ENCODE measurements at places on chromosomes 1 and 21.

GRCh38 chr1:101364370-101365120 lies 127.7 kb downstream of the S1PR1 start:
- no peak for DNase-seq

DNA sequence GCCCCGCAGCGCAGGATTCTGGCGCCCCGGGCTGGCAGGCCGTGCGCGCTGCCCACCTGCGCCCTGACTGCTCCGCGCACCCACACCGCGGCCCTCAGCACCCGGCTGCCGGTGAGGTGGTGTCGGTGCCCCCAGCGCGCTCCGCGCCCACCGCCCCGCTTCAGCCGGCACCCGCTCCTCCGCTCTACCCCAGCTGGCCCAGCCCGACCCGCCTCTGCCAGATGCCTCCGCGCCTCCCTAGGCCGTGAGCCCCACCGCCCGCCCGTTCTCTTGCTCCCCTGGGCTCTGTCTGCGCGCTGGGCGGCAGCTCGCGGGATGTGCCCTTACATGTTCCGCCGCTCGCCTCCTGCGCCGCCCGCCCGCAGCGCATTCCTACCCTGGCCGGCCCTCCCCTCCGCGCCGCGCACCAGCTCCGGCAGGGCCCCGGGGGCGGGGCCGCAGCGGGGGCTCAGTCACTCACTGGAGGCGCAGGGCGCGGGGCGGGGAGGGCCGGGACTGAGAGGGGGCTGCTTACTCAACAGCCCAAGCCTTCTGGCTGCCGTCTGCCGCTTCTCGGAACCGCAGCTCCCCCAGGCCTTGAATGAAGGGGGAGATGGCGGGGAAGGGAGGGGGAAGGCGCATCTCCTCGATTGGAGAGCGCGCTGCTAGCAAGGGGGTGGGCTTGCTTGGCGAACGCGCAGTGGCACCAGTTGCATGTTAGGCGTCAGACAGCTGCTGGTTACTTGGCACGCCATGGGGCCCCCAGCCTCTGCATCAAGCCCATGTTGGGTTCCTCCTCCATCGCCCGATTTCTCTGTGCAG lies at the start of gene PHLDA3:
Gene PHLDA3 (minus strand): TSS at position 345 of the 801 bp plus-strand sequence. CDS start 402 bp downstream, outside the sequence.
- DNase-seq, result no peak

- no peak for DNase-seq
These were observed 90.6 kb upstream of the TNR start for GRCh38 chr1:175833951-175834350.

DNA sequence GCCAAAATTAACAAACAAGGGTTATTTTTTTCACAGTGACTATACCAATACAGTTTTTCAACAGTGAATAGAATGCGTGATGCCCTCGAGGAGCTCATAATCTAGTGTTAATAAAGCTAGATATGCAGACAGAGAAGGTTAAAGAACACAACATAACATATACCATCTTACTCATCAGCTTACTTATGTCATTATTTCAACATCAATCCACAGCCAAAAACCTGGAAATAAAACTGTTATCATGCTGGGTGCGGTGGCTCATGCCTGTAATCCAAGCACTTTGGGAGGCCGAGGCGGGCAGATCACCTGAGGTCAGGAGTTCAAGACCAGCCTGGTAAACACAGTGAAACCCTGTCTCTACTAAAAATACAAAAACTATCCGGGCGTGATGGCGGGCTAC lies 6.1 kb downstream of the STX6 start:
- DNase-seq, result no peak

GRCh38 chr1:154969860-154970452 lies 591 bp downstream of the SHC1 start:
- no peak for DNase-seq

GRCh38 chr1:111570781-111571181 lies 48.8 kb upstream of the RAP1A start:
- DNase-seq, result no peak

DNA sequence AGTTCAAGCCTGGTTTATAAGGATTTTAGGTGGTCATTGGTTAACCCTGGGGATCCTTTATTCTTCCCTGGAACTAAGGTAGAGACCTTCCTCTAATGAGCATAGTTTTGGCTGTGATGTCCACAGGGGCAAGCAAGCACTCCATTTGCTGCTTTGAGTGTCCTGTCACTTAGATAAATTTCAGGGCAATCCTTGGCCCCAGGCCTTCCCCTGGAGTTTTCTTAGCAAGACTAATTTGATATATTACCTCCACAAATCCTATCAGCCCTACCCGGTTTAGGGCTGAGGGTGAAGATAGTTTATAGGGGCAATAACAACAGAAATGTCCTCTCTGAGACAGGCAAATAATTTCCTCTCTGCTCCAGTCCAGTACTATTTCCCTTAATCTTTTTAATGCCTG lies 166.6 kb downstream of the CYYR1 start:
- DNase-seq, result no peak

DNA sequence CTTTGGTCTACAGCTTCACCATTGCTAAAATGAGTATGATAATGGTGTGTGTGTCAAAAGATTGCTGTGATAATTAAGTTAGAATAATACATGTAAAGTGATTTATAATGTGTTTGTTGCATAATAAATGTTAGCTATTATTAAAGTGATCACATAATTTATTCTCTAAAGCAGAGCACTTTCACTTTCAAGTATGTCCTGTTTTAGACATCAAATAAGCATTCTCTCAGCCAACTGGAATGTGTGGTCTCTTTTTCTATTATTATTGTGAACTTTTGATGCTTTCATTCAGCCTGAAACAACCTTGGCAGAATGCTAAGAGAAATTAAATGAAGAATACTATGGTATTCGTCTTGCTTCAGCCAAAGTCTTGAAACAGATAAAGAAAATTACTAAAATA lies 102.8 kb upstream of the COL11A1 start:
- no peak for DNase-seq

- DNase-seq, result no peak
These were observed 5.5 kb upstream of the CD1A start for GRCh38 chr1:158248771-158249170.

GRCh38 chr1:218209351-218209861 lies 75.7 kb upstream of the RRP15 start:
- no peak for DNase-seq

- no peak for DNase-seq
These were observed 8.3 kb upstream of the TINAGL1 start for GRCh38 chr1:31567956-31568570.

DNA sequence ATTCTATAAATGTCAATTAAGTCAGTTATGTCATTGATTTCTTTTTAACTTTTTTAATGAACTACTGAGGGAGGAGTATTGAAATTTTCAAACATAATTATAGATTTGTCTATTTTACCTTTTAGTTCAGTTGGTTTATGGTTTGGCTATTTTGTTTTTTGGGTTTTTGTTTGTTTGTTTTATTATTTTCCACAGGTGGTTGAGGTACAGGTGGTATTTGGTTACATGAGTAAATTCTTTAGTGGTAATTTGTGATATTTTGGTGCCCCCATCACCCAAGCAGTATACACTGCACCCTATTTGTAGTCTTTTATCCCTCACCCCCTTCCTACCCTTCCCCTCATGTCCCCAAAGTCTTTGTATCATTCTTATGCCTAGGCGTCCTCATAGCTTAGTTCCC lies 9.5 kb downstream of the TDRD5 start:
- no peak for DNase-seq

- no peak for DNase-seq
These were observed 105.4 kb upstream of the F3 start for GRCh38 chr1:94646786-94647555.

DNA sequence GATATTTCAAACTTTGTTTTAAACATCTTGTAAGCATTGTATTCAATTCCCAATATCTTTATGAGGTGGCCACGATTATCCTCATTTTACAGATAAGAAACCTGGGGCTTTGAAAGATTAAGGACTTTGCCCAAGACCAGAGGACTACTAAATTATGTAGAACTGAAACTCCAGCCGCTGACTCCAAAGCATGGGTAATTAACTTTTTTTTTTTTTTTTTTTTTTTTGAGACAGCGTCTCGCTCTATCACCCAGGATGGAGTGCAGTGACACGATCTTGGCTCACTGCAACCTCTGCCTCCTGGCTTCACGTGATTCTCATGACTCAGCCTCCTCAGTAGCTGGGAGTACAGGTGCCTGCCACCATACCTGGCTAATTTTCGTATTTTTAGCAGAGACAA lies 68.7 kb downstream of the ALG14 start:
- no peak for DNase-seq

DNA sequence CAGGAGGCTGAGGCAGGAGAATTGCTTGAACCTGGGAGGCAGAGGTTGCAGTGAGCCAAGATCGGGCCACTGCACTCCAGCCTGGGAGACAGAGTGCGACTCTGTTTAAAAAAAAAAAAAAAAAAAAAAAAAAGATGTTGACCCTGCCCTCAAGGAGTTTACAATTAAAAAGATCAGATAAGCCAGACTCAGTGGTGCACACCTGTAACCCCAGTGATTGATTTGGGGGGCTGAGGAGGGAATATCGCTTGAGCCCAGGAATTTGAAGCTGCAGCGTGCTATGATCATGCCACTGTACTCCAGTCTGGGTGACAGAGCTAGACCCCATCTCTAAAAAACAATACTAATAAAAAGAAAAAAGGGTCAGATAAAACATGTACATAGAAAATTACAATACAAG lies 1.6 kb upstream of the SESN2 start:
- DNase-seq, result no peak

DNA sequence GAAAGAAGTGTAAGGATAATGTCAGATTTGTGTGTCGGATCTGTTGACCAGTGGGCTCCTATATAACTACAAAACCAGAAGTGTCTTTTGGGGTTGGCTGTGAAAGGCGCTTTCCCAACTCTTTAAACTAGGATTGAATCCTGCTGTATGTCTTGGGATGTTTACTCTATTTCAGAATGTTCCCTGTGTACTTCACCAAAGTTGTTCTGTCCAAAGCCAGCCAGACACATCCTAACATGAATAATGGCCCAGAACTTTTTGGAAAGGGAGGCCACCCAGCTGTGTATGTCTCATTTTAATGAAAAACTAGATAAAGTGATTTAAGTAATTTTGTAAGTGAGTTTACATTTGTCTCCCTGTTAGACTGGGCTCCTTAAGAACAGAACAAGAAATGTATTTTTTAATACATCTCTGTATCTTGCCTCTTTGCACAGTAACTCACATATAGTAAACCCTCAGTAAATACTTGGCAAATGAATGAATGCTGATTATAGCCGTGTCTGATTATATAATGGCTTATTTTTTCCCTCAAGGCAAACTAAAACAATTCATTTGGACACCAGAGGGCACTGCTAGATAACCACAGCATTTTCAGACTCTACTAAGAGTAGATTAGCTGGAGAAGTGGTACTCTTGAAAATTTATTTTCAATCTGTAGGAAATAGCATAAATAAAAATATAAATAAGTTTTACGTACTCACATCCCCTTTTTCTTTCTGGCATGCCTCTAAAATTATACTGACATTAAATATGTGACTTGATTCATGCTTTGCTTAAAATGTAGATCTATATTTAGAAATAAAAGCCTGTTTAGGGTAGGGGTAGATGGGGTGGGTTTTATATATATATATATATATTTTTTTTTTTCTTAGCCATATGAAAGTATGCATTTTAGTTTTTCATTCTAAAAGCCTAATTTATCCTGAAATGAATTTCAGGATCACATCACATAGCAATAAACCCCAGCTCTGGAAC lies 23.8 kb downstream of the TSEN15 start:
- DNase-seq, result no peak

DNA sequence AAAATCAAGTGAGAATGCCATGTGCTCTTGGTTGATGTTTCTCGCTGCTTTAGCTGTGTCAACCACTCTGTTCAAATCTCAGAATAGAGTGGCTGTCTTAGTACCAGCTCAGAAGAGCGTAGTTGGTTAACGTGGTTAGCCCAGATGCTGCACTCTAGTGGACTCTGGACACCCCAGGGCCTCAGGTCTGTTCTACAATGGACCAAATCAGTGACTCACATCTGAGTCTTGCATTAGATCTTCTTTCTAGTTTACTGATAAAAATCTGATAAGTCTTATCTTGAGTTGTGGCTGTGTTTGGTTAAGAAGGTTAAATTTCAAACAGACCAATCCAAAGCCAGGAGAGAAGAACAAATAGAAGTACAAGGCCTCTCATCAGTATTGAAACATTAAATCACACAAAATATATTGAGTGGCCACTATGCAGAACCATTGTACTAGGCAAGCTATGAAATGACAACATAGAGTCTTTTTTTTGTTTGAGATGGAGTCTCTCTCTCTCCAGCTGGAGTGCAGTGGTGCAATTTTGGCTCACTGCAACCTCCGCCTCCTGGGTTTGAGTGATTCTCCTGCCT lies 104.1 kb downstream of the NR5A2 start:
- no peak for DNase-seq

GRCh38 chr21:45264912-45265515 lies 22.7 kb downstream of the POFUT2 start:
- no peak for DNase-seq

- no peak for DNase-seq
These were observed 5.1 kb upstream of the SRM start for GRCh38 chr1:11064942-11065341.

All from stimulated activated CD8-positive, alpha-beta memory T cell treated with anti-CD3 and anti-CD28 coated beads, Interleukin-15, amount 100 ng/mL, for 48 hours (primary cell).